ENCODE measurements at places on chromosomes 4 and X. TPM values are rescaled to one million over a fixed set of nuclear protein-coding genes. Genes with fewer than 3 reads are reported as not detected.

Gene TLL1
- 0.12 TPM for total RNA-seq

Gene ITIH6
- total RNA-seq = not detected

Gene ARR3
- not detected for total RNA-seq

Gene VCX
- total RNA-seq = not detected

Gene CRLF2
- total RNA-seq = not detected

Gene LINC00632
- 36.3 TPM for total RNA-seq

Gene NOX1
- total RNA-seq = 0.47 TPM

Gene SRPK3
- 1.6 TPM for total RNA-seq

Gene ATP1B4
- total RNA-seq = not detected

Gene SLC25A43
- 20.9 TPM for total RNA-seq

Gene GAGE13
- total RNA-seq = not detected

Gene SPP1
- 7.8 TPM for total RNA-seq

Gene LDOC1
- 13.0 TPM for total RNA-seq

Gene MID1
- 7.1 TPM for total RNA-seq

Gene CWH43
- total RNA-seq = not detected

Gene TMPRSS11F
- not detected for total RNA-seq

Gene PFKFB1
- 0.23 TPM for total RNA-seq

Gene NXF3
- not detected for total RNA-seq

Gene GPM6B
- total RNA-seq = 28.8 TPM

Gene MAMLD1
- 9.0 TPM for total RNA-seq

Gene C4orf51
- total RNA-seq = not detected

Gene RAB33A
- total RNA-seq = 10.6 TPM

Gene CUL4B
- total RNA-seq = 32.2 TPM

Gene PAGE1
- not detected for total RNA-seq

Gene TMEM144
- total RNA-seq = 1.6 TPM

Gene CACNA1F
- not detected for total RNA-seq

Gene LIMCH1
- total RNA-seq = 4.8 TPM

Gene PF4V1
- not detected for total RNA-seq

Gene DLG3
- total RNA-seq = 7.9 TPM

Gene HMX1
- total RNA-seq = not detected

Gene CT45A9
- not detected for total RNA-seq

Gene GPC3
- total RNA-seq = 39.1 TPM

Gene EXOC1L
- total RNA-seq = not detected

Gene GLOD5
- not detected for total RNA-seq

Gene SLC25A14
- 3.4 TPM for total RNA-seq

Gene BEND4
- not detected for total RNA-seq

Gene CLIC2
- 0.51 TPM for total RNA-seq

Gene SPANXD
- not detected for total RNA-seq

Gene CD99L2
- 64.2 TPM for total RNA-seq

Gene AKAP14
- not detected for total RNA-seq

Gene ZFP92
- 0.58 TPM for total RNA-seq

Gene RP2
- total RNA-seq = 12.4 TPM

Gene USP46
- 11.7 TPM for total RNA-seq

Measured in pericardium fibroblast (primary cell).